ENCODE measurements at places on chromosomes 5 and 9.

DNA sequence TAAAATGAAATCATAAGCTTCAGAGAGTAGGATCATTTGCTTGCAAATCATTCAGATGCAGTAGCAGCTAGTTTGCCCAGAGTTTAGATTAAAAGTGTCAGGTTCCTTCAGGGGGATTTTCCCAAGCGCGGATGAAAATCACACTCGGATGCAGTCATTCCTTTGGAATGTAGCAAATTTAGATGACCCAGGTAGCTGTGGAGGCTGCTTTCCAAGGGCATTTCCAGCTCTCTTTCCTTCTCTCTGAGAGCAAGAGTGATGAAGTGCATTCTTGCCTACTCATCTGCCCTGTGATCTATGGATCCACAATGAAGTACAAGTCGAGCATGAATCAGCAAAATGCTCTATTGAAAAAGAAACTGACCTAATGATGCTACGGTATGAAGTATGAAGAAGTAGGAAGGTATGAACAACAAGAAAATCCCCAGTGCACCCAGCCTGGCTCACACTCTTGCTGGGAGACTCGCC is 200.2 kb downstream of the PLK2 start:
- no peak for DNase-seq

- no peak for DNase-seq
Observed at GRCh38 chr5:100519075-100519474, 16.1 kb upstream of the FAM174A start.

- DNase-seq = no peak
Observed at GRCh38 chr9:34443533-34443932, 14.8 kb downstream of the FAM219A start.

DNA sequence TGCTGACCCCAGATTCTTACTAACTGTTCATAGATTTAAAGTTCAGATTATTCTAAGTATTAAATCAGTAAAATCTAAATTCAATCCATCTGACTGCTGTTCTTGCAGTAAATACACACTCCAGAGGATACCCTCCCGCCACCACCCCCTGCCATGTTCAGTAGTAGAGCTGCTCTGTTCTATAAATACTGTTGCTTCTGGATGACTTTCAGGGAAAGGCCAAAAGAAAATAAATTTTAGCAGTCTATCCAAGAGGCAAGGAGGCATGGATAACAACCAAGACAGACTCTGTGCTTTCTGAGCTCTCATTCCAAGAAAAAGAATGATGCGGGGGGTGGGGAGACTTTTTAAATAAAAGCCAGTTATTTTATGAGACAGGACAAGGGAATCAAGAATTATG is 115.1 kb downstream of the ADAMTS6 start:
- DNase-seq = no peak

- DNase-seq = no peak
Observed at GRCh38 chr5:77208507-77209163, 1.8 kb upstream of the PDE8B start.

DNA sequence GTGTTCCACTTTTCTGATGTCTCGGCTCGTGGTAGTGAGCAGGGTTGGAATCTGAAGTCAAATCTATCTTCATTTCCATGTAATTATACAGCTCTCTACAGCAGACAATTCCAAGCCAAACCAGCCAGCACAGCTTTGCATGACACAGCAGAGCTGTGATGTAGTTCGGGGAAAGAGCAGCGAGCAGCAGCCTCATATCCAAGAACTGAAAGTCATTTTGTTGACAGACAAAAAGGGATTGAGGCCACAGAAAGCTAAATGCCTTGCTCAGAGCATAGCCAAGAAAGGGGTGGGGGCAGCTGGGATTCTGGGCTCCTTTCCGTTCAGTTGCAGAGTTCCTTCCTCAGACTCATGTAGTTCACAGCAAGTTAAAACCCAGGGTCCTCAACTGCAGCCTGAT is 32.1 kb downstream of the LCP2 start:
- DNase-seq = peak; percentile 86

DNA sequence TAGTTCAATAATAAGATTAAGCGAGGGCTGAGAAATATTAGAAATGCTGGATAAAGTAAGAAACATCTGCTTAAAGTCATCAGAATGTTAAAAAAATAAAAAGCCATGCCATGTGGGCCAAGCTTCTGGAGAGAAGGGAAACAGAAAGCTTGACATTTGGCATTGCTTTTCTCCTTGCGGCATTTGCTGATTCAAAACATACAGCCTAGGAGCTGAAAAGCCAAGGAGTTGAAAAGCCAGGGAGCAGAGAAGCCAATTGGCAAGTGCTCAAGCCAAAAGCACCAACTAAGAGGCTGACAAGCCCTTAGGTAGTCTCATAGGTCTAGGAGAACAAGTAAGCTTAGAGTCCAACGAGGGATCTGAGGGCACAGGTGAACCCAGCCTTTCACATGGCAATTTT is 754.3 kb downstream of the TLE4 start:
- no peak for DNase-seq

- DNase-seq = no peak
Observed at GRCh38 chr5:63803165-63803564, 159.1 kb downstream of the HTR1A start.

- DNase-seq = no peak
Observed at GRCh38 chr5:124401476-124402143, 344.8 kb downstream of the ZNF608 start.

GRCh38 chr9:38285236-38285635 is 107.3 kb upstream of the ALDH1B1 start:
- no peak for DNase-seq

DNA sequence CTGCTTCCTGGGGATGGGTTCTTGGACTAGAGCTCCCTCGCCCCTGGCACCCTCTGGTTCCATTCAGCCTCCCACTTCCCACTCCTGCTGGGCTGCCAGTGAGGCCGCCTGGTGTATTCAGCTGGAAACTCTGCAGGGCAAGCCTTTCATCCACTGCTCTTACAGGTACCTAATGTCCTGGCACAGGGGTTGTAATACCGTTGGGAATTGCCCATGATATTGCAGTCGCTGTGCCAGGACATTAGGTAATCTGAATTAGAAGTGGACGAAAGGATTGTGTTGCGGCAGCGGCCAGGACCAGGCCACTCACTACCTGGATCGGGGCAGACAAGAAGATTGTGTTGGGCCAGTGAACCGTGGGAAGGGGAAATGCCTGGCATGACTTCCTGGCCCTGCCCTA is 13.1 kb downstream of the TMOD1 start:
- no peak for DNase-seq

DNA sequence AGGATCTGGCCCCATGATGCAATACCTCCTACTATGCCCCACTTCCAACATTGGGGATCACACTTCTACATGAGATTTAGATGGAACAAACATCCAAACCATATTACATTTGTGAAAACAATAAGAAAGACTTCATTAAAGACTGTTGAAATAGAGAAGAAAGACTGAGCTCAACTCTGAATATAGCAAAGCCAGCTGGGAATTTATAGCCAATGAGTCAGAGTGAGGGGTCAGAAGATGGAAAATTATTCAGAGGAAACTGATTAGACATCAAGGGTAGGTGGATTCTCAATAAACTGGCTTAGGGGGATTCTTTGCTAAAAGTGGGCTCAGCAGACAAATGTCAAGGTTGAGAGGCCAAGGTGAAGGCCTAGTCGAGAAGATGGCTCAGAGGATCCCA is 25.6 kb downstream of the BTF3 start:
- no peak for DNase-seq

- DNase-seq = no peak
Observed at GRCh38 chr9:117656002-117656401, 48.2 kb upstream of the TLR4 start.

- no peak for DNase-seq
Observed at GRCh38 chr9:127965953-127966352, 14.8 kb downstream of the EEIG1 start.

DNA sequence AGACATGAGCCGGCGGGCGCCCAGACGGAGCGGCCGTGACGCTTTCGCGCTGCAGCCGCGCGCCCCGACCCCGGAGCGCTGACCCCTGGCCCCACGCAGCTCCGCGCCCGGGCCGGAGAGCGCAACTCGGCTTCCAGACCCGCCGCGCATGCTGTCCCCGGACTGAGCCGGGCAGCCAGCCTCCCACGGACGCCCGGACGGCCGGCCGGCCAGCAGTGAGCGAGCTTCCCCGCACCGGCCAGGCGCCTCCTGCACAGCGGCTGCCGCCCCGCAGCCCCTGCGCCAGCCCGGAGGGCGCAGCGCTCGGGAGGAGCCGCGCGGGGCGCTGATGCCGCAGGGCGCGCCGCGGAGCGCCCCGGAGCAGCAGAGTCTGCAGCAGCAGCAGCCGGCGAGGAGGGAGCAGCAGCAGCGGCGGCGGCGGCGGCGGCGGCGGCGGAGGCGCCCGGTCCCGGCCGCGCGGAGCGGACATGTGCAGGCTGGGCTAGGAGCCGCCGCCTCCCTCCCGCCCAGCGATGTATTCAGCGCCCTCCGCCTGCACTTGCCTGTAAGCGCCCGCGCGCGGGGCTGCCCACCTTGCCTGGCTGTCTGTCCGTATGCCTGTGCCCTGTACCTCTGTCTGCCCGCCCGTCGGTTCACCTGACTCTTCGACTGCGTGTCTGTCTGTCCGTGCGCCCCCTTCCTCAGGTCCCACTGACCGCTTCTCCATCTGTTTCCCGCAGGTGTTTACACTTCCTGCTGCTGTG is 412 bp downstream of the FGF18 start:
- DNase-seq = no peak

DNA sequence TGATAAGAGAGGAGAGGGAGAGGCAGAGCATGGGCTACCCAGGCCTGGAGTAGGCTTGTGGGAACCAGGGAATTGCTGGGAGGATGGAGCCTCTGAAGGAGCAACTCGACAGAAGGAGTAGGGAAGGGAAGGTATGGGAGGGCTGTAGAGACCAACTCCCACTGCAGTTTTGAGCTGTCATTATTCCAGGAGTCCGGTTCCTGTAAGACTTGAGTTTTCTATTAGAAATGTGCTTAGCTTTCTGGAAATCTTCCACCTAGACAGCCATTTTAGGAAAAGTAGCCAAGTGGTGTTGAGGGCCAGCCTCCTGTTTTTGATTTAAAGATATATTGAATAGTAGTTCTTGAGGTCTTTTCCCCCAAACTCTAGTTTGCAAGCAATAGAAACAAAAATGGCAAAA is 323.5 kb downstream of the LRRC70 start:
- no peak for DNase-seq

DNA sequence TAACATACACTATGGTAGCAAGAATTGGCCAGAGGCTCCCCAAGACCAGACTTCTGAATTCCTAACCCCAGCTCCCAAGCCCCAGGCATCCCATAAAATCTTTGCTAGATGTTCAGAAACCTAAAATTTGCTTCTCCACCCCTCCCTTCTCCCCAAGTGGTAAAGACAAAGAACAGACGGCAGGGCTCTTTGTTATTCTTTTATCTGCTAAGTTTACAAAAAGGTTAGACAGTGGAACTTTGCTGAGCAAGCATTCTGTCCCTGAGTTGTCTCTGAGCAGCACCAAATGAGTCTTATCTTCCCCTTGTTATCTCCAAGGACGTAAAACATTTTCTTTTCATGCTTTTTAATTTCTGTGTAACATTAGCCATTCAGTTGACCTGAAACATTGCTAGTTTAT is 30.2 kb downstream of the TJP2 start:
- DNase-seq = no peak

DNA sequence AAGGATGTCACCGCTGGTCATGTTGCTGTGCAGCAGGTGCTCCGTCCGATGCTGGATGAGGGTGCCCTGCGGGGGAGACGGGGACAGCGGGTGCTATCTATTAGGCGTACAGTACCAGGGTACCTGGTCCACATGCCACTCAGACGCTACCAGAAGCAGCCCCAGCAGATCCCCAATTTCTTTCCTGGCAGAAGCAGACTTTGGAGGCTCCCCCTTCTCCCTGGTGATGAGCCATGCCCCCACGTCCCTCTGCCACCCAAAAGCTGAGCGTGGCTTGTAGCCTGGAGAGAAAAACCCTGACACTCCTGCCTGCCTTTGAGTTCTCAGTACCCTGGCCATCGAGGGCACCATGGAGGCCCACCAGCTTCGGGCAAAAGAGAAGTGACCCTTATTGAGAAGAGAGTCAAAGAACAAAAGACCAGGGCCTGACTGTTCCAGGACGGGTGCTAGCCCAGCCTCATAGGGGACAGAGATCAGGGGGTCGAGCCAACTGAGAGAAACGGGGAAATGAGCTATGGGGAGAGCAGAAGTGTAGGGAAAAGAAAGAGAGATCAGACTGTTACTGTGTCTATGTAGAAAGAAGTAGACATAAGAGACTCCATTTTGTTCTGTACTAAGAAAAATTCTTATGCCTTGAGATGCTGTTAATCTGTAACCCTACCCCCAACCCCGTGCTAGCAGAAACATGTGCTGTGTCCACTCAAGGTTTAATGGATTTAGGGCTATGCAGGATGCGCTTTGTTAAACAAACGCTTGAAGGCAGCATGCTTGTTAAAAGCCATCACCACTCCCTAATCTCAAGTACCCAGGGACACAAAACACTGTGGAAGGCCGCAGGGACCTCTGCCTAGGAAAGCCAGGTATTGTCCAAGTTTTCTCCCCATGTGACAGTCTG is 62.0 kb upstream of the ZNF354B start:
- DNase-seq = no peak

- DNase-seq = no peak
Observed at GRCh38 chr5:6642655-6643054, 9.4 kb downstream of the SRD5A1 start.

DNA sequence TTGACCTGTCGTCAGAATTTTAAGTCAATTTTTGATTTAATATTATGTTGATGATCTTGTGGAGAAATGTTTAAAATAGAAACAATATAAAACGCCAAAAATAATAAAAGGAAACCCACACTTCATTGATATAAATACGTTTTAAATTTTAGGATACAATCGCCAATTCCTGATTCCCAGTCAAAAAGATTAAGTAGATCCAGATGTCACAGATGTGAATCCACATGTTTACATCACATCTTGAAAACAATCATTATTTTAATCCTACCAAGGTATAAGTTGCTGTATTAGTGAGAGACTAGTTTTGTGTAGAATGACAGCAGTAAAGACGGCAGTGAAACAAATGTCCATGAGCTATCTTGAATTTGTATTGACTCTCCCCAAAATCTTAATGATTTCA is 4.9 kb downstream of the TAS2R1 start:
- DNase-seq = no peak

DNA sequence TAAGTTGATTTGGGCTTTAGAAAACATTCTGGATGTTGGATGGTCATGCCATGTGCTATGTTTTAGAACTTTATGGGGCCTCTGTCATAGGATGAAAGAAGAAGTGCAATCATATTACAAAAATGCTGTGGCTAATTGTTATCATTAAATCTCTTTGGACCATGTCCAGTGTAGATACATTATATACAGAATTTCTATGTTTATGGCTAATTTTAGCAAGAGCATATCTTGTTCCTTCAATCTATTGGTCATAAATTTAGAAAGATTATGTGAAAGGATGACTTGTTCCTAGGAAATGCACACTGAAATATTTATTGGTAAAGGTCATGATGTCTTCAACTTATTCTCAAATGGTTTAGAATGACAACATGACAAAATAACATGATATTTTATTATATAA is 42.4 kb upstream of the ELL2 start:
- no peak for DNase-seq

- no peak for DNase-seq
Observed at GRCh38 chr5:64165500-64166200, at the start of gene RNF180. Gene RNF180 (plus strand): TSS chr5:64165843. CDS start chr5:64200808, 34,965 bp downstream.

All from amygdala (tissue), 56 donors.